ENCODE measurements at places on chromosomes 7 and 10.
A peak's percentile ranks its signal among the peaks of the same experiment; 100 is the strongest.

- DNase-seq, result no peak
These were observed 602.3 kb downstream of the SORCS3 start for GRCh38 chr10:105243381-105243780.

GRCh38 chr10:88657901-88658300, 6.3 kb upstream of the LIPF start:
- no peak for DNase-seq

- no peak for DNase-seq
These were observed 25.0 kb downstream of the ZNF487 start for GRCh38 chr10:43461950-43462349.

DNA sequence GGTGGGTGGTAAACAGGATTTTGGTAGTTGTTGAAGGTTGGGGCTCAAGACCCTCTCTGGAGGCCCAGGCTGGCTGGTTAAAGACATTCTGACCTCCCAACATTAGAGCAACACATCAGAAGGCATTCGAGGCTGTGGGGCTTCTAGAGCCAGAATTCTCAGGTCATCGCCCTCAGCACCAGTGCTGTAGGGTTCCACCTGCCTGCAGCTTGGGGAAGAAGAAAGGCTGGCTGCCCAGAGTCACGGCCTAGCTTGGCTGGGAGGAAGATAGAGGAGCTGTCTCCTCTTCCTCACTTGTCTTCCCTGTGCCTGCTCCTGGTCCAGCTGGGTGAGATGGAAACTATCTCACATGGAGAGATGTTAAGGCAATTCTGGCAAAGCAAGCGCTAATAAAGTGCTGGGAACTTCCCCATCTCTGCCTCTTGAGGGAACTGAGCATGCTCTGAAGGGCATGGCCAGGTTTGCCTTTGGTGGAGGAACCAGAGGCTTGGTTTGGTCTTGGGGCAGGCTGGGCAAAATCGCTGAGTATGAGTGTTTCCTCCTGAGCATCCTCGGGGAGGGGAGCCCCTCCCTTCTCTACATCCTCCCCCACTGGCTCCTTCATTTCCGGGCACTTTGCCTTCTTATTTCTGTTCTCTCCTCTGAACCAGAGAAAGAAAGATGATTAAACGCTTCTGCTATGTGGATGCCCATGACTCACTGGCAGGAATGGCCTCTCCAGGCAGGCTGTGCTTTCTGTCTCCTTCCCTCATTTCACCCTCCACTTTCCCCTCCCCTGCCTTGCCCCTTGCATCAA, 509.0 kb upstream of the PODXL start:
- no peak for DNase-seq

DNA sequence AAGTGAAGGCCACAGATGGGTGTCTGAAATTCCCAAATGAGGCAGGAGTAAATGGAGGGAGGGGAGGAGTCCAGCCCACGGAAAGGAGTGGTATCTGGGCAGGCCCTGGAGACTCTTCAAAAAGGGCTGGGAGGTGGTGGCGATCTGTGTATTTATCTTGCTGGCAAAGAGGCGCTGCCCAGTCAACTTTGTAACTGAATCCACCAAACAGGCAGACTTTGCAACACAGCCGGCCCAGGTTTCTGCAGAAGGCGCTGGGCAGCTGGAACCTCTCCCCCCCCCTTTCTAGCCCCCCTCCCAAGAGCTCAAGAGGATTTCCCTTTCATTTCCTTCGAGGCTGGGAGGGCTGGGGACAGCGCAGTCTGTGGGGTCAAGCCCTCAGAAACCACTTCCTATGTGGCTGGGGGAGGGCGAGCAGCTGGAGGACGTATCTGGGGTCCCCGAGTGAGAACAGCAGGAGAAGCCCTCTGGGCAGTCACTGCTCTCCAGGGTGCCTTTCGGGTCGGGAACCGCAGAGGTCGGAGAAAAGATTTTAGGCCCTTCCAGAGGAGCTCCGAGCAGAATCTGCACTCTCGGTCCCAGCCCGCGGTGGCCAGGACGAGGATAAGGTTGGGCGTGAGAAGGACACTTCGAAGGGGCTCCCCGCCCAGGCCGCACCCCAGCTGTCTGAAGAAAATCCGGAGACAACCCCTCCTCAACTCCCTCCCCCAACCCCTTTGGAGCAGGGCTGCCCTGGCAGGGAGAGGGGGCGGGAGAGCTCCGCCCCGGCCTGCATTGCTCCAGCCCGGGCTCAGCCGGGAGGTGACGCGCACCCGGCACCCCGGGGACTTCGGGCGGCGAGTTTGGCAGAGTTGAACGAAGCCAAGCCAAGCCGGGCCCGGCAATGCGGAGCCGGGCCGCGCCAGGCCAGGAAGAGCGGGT, 965 bp downstream of the ZCCHC24 start:
- DNase-seq, result peak; percentile 30

- DNase-seq, result no peak
These were observed 58.4 kb upstream of the PCGF5 start for GRCh38 chr10:91162050-91162494.

- no peak for DNase-seq
These were observed 11.8 kb downstream of the CUTC start for GRCh38 chr10:99743841-99744240.

GRCh38 chr10:77478247-77478961, 159.2 kb downstream of the KCNMA1 start:
- DNase-seq, result no peak

- DNase-seq, result no peak
These were observed 360.4 kb upstream of the CELF2 start for GRCh38 chr10:10657139-10657760.

DNA sequence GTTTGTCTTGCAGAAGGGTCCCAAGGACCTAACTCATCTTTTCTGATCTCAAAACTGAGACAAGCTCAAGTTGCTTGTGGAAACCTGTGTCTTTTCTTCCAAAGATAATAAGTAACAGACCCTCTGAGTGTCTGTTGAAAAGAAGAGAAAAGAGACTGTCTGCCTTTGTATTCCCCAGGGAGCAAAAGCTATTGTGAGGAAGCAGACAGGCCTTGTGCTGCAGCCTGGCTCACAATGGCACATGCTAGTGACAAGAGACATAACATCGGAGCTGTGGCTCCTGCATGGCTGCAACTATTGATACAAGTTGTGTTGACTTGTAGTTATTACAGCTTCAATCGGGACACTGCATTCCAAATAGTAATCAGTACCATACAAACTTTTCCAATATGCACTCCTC, 202.9 kb downstream of the DKK1 start:
- no peak for DNase-seq

GRCh38 chr7:40541336-40541735, 406.5 kb downstream of the SUGCT start:
- no peak for DNase-seq

DNA sequence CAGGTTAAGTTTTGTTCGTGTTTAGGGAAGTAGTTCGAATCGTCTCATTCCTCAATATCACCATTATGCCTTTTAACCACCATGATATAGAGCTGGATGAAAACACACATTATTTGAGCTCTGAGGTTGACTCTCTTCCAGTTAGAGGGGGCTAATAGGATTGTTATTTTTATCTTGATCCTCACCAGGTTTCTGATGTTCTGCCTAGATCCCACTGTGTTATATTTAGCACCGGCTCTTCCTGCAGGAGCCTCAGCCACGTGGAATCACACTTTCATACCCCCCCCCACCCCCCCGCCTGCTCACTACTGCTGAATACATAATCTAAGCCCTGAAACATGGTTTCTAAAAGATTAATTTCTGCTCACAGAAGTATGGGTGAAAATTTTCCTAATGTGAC, 88.3 kb downstream of the NRCAM start:
- no peak for DNase-seq

GRCh38 chr7:138903186-138903820, 77.9 kb downstream of the KIAA1549 start:
- DNase-seq, result peak; percentile 76

DNA sequence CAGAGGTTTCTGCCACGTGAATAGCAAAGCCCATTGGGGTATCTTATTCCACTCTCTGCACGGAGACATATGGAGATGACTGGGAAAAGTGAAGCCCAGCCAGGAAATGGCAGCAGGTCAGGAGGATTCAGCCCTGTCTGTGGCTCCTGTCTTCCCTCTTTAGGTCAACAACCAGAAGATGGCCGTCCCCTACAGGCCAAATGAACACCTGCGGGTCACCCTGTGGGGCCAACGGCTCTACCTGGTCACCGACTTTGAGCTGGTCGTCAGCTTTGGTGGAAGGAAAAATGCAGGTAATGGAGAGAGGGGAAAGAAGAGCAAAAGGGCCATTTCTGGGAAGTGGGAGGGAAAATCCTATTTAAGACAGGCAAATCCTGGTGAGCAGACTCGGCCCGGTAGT, 38.3 kb downstream of the EPHB4 start:
- DNase-seq, result no peak

DNA sequence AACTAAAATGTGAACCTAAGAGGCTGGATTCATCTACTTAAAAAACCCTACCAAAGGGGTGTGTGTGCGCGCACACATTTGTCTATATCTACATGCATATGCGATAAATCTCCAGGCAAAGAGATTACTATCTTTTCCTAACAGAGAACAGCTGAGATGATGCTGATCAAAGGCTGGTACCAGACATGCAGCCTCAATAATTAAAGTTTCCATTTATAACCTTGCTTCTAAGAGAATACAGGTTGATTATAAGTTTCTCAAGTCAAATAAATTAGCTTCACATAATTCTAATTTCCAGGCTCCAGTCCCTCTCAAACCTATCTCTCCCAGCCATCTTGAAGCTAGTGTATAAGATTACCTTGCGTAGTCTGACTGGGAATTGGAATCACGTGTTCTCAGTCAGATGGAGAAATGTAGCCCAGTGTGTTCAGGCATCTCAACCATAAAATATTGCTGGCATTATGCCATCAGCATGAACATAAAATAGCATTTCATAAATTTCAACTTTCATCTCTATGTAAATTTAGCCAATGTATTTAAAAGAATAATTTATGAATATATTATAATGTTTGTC, 1062.0 kb downstream of the XPNPEP1 start:
- no peak for DNase-seq

GRCh38 chr7:135232087-135232486, 1.6 kb upstream of the STRA8 start:
- DNase-seq, result no peak

- no peak for DNase-seq
These were observed 66.9 kb downstream of the EGFR start for GRCh38 chr7:55085511-55086412.

DNA sequence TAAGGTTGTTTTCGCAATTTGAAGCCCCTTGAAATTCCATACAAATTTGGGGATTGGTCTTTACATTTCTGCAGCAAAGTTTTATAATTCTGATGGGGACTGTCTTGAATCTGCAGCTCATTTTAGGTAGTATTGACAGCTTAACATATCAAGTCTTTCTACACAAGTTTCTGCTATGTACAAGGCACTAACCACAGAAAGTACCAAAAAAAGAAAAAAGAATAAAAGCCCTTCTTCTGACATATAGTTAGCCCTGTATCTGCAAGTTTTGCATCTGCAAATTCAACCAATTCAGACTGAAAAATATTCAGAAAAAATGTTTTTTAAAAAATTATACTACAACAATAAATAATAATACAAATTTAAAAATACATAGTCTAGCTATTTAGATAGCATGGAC, 15.3 kb downstream of the POT1 start:
- no peak for DNase-seq

DNA sequence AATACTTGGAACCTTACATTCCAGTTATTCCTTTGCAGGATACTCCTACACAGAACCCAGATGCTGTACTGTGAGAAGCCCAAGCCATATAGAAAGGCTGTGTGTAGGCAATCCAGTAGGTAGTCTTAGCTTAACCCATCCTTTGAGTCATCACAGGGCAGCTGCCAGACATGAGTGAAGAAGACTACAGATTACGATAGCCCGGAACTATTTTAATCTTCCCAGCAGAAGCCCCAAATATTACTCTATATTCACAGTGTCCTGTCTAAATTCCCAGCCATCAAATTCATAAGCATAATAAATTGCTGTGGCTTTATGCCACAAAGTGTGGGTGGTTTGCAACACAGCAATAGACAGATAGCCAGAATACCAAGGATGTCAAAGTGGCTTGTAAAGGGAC, 474.1 kb upstream of the STEAP1 start:
- DNase-seq, result no peak

DNA sequence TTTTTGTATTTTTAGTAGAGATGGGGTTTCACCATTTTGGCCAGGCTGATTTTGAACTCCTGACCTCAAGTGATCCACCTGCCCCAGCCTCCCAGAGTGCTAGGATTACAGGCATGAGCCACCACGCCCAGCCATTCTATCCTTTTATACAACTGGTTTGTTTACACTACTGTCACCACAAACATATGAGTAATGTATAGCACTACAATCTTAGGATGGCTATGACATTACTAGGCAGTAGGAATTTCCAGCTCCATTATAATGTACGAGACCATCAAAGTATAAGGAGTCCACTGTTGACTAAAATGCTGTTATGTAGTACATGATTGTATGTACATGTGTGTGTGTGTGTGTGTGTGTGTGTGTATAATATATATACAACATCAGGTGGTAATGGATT, 1126.1 kb upstream of the LRRN3 start:
- DNase-seq, result no peak

DNA sequence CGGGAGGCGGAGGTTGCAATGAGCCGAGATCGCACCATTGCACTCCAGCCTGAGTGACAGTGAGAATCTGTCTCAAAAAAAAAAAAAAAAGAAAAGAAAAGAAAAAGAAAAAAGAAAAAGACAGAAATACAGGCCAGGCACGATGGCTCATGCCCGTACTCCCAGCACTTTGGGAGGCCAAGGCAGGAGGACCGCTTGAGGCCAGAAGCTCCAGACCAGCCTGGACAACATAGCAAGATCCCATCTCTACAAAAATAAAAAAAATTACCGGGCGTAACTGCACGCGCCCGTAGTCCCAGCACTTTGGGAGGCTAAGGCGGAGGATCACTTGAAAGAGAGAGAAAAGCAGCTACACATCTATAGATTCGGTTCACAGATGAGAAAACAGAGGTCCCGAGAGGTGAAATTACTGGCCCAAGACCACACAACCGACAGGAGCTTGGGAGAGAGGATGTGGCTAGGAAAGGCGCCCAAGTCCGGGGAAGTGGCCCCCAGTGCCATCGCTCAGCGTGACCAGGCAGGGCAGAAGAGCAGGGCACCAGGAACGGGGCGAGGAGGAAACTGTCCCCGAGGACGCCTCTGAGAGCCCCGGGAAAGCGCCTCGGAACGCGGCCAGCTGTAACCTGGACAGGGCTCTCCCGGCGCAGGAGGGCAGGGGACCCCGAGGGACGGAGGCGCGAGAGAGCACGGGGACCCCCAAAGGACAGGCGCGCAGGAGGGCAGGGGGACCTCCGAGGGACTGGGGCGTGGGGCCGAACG, 612 bp downstream of the SNX8 start:
- DNase-seq, result no peak

- no peak for DNase-seq
These were observed 238.2 kb downstream of the TEX36 start for GRCh38 chr10:125444790-125445189.

- no peak for DNase-seq
These were observed 402 bp upstream of the CDHR1 start for GRCh38 chr10:84193846-84194423.

GRCh38 chr10:70331160-70331485, 47.3 kb upstream of the NPFFR1 start:
- no peak for DNase-seq
